ENCODE measurements at places on chromosomes 4 and X.

GRCh38 chr4:189825466-189825865 lies 115.2 kb upstream of the FRG1 start:
- DNase-seq, result no peak

GRCh38 chr4:117225471-117225870 lies 140.1 kb upstream of the TRAM1L1 start:
- no peak for DNase-seq

DNA sequence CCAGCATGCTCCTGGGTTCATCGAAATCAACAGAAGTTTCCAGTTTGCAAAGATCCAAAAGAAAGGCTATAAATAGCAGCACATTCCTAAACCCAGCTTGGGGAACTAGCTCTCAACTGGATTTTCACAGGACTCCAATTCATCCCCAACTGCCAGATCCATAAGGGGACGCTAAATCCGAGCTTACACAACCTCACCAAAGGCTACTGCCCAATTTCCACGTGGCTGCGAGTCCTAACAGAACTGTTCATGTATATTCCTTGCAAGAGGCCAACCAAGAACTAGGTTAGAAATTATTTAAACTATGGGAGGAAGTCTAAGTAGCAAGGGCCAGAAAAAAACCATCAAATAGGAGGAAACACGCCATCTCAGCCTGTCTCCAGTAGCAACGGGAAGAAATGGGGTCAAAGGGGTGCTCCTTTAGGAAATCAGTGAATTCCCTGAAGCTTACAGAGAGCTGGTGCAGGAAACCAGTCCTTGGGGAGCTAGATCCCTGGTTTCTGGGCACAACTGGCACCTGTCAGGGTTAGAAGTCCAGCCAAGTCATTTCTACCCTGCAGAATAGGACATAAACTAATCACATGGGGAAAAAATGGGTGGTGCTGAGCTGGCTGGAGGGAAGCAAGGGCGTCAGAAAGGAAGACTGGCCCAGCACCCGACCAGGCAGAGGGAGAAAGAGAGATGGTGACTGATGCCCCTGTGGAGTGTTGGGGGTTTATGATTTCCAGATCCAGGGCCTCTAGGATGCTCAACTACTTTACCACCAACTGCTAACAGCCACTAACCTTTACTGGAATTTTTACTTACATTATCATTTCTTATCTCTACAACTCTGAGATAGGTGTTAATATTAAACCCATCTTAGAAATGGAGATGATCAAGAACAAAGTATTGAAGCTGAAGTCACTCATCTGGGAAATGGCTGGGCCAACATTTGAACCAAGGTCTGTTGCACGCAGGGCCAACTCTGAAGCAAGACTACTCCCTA lies 20.5 kb downstream of the RELL1 start:
- no peak for DNase-seq

DNA sequence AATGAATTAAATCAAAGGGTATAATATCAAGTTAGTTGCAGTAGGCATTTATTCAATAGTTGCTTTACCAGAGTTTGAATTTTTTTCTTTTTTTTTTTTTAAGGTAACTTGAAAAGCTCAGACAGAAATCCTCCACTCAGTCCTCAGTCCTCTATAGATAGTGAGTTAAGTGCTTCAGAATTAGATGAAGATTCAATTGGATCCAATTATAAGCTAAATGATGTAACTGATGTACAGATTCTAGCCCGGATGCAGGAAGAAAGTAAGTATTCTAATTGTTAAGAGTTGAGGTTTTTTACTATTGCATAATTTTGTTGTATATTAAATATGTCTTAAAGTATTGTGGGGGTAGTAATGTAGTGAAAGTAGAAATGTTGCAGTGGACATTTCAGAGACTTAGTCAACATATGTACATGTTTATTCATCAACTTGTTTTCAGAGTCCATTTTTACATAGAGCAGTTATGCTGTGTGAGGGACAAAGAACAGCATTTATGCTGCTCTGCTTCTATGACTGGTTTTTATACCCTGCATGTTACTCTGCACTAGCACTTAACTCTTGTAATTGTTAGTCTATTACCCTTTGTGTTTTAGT lies 38.4 kb downstream of the SLAIN2 start:
- no peak for DNase-seq

DNA sequence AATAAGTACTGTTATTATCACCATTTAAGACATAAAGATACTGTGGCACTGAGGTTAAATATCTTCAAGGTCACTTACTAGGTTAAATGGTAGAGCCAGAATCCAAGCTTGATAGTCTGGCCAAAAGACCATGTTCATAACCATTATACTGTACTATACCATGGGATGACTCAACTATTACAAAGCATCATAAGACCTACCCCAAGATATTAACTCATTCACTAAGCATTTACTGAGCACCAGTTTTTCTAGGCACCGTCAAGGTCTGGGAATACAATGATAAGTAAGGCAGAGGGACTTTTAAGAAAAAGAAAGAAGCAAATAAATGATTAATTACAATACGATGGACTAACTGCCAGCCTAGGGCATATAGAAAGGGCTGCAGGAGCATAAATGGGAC lies 95.5 kb upstream of the KCTD8 start:
- no peak for DNase-seq

GRCh38 chr4:150938873-150939499 lies 76.1 kb downstream of the LRBA start:
- no peak for DNase-seq

DNA sequence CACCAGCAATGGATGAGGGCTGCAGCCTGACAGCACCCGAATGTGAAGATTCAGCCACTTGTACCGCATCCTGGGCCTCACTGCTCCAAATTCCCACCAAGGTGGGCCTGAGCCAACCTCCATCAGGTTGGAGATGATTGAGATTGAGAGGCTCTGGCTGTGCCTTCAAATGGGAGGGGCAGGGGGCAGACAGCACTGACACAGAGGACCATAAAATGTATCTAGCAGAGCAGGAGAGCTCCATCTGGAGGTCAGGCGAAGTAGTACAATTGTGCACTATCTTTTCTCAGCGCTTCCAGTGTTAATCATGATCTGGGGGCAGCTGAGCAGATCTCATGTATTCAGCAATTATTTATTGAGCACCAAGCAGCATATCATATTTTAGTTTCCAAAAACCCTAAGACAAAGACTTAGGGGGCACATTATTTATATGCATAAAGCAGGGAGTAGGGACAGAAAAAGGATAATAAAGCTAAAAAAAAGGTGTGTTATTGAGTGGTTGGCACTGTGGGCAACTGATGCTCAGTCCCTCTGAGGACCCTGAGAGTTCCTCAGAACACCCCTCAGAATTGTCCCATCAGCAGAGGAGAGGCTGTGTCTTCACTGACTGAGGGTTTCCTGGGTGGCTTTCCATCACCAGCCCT lies 31.6 kb upstream of the C1QTNF7 start:
- DNase-seq, result peak; percentile 52

GRCh38 chrX:8815460-8816065 lies 14.4 kb upstream of the FAM9A start:
- peak; percentile 37 for DNase-seq

DNA sequence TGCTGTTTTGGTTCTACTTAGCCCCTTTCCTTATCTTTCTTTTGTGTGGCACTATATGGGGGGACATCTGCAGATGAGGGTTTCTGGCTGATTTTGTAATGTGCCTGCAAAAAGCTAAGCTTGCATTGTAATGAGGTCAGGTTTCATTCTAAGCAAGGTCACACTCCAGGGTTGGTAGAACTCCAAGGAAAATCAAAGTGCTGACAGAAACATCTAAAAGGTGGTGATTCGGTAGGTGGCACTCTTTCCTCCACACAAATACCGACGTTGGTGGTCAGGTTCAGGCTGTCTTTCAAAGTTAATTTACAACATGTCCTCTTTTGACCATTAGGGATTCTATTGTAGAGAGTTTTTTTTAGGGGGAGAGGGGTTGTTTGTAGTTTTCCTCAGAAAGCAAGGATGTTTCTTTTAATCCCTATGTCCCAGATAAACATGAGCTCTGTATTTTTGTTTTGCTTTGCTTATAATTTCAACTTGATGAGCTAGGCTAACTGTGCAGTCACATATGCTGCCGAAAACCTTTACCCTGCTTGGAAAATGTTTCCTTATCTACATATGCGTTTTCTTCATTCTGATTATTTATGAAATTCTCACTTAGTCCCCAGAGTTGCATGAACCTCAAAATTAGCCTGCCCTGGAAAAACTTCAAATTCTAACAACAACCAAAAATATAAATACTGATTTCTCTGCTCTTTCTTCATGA lies 434.2 kb downstream of the PPARGC1A start:
- peak; percentile 31 for DNase-seq

DNA sequence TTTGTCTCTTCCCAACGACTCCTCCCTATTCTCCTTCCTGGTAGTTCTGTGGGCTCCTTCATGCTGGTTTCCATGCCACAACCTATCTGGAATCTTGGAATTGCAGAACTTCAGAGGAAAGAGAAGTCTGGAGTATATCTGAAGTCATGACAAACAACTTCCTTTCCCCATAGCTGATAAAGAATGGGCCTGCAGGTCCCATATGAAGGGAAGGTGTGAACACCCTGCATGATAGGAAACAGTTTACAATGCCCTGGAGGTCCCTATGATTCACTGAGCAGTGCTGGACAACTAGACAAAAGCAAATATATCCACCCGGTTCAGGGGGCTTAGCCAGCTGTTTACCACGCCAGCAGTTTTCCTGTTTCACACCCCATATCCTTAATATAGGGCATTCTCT lies 19.4 kb downstream of the FAM9C start:
- DNase-seq, result no peak

- no peak for DNase-seq
These were observed 330.3 kb downstream of the CBLL2 start for GRCh38 chrX:22603060-22603459.

- DNase-seq, result no peak
These were observed 172.9 kb downstream of the PRDM5 start for GRCh38 chr4:120749445-120750151.

DNA sequence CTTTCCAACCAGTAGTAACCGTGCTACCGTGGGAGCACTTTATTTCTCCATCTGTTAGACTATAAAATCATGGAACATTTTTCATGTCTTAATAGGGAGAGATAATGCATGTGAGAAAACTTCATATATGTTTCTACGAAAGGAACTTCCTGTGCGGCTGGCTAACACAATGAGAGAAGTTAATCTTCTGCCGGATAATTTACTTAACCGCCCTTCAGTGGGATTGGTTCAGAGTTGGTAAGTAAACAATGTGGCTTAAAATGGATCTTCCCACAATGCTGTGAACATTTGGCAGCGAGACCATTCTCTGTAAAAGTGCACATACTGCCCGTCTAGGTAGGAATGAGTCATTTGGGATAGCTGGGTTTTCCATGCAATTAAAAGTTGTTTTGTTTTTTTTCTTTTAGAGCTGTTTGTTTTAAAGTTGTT lies 29.6 kb downstream of the PDK3 start:
- no peak for DNase-seq

DNA sequence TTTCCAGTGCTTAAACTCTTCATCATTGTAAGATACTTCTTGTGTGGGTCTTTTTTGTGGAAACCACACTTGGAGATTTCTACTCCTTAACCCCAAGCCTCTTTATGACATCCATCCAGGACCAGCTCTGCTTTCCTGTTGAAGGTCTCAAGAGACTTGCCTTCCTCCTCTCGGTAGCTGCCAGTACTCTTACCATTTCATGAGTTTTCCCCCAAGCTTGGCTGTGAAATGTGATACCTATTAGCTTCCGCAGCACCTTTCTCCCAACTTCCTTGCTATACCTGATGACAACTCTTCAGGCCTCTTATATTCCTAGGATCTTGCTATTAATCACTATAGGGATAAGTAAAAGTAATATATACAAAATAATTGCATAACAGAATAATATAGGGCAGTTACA lies 1.9 kb upstream of the DCK start:
- DNase-seq, result no peak

DNA sequence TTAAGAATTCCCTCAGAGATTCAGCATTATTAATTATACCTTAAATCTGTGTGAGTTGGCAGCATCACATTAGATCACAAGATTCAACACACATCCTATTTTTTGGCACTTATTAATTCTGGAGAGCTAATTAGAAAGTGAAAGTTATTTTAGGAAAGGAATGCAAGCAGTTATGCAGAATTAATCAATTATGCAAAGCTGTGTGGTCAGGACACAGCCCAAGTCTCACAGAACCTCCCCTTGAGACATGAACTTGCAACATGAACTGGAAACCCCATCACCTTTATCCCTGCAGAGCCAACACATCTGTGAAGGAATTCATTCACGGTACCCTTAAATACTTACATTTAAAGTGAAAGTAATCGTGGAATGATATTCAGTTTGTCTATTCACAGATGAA lies 80.5 kb downstream of the TSPAN5 start:
- no peak for DNase-seq

DNA sequence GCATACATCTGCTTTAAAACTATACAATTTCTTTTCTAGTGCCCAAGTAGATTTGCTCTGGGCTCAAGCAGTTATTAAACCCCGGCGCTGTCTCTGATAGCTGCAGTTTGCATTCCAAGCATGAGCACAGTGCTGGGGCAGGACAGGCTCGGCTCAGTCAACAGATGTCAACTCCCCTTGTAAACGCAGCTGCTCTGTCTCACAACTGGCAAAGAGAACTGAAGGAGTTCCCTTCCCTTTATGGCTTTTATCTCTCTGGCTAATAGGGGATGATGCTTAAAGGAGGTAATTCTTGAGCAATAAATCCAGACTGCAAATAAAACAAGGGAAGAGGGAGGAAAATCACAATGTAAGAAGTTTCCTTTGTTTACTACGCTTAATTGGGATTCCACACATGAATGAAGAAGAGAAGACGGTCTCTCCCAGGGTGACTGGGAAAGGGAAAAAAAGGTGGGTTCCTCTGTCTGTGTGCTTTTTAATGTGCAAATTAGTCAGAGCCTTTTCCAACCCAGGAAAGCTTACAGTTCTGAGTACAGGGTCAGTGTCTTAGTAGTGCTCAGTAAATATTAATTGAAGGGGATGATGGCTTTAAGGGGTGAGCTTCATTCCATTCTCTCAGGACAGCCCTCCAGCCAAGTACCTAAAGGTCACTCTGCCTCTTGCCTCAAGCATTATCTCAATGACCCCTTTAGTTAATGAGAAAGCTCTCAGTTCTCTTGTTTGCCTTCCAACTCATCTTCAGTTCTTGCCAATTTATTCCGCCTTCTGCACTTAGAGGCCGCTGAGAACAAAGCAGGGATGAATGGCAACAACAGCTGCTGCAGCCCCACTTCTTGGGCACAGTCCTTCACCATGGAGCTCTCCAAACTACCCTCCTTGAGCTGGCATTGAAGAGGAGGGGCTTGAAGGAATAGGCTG lies 155.7 kb upstream of the JADE1 start:
- DNase-seq, result no peak

DNA sequence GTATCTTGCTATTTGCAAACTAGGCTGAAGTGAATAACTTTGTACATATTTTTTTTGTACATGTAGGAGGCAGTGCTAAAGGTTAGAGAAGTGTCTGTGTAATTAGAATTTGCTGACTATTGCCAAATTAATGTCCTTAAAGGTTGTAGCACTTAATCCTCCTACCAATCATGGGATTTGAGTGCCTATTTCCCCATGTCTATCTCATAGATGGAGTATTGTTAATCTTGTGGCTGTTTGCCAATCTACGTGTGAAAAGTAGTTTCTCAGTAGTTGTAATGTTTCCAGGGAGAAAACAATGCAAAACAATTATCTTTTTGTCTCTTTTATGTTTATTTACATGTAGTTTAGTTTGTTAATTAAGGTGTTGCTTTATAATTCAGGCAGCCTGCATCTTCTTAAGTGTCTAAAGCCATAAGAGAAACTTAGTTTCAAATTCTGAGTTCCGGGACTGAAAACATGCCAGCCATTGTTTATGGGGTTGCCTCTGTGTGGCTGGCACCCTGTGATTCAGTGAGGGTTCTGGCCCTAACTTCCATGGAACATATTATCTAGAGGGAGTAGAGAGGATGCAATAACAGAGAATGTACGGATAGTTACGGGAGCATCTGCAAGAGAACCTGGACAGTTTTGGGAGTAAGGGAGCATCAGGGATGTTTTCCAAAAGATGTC lies 142.4 kb downstream of the KLHL8 start:
- DNase-seq, result no peak

All from iPS DF 6.9 (cell line).